Stomach (tissue), 19 donors: ENCODE measurements at places on chromosomes 7 and 10. TPM values are rescaled to one million over a fixed set of nuclear protein-coding genes. Genes with fewer than 3 reads are reported as not detected.

DNA sequence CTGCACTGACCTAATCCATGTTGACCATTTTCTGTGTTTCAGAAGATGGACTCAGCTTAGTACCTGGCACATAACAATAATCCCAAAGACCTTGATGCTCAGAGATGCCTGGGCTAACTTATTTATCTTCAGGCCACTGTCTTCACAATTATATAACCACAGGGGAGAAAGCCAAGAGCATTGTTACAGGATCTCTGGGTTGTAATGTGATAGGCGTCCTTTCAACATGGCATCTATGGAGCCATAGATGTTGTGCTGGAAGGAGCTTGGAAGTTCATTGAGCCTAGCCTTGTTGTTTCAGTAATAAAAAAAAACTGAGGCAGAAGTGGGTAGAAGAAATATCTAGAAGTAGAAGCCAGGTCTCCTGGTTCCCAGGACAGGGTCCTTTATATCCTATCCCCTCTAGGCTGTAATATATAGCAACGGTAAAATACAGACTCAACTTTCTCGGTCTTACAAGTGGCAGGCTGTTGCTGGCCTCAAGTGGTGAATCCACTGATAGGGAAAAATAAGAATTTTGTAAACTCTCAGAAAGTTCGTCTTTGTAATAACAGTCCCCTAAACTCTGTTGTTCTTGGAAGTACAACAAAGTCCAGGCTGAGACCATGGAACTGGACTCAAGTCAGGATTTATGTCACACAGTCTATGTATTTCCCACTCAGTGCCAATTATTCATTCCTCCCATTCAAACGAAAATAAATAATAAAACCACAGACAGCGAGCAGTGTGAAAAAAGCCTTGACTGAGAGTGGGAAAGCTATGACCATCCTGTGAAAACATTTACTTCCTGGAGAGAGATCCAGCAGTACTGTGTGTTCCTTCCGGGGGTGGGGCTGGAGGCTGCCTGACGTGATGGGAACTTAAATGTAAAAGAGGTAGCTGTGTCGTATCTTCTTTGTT lies 277.6 kb downstream of the REEP3 start:
- peak; percentile 72 for DNase-seq

DNA sequence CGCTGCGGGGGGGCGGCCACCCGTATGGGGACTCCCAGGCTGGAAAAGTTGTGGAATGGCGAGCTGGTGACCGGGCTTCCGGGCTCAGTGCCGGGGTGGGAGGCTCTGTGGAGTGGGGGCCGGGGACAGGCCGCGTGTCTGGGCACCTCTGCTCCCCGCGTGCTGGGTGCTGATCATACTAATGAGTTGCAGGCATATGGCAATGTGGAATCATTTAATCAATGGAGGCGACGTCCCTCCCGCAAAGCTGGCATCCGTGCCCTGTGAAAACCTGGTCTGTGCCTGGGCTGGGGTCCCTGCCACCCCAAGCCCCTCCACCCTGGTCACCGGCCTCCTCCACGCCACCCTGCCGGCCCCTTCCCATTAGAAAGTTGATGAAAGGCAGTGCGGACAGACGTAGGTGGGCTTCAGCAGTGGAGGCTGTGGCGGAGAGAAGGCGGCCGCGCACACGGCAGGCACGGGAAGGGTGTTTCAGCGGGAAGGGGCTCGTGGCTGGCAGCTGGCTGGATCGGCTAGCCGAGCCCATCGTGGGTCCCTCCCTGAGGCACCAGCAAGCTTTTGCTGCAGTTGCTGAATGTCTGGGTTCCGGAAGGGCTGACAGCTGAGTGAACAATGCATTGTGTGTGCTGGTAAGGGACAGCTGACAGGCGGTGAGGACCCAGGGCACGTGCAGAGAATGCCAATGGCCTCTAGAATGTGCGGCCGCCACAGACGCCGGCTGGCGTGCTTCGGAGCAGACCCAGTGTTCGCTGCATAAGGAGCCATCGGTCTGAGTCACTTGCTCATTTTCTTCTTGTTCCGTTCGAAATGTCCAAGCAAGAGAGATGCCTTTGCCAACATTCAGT lies 1.5 kb downstream of the ADGRA1 start:
- no peak for DNase-seq

DNA sequence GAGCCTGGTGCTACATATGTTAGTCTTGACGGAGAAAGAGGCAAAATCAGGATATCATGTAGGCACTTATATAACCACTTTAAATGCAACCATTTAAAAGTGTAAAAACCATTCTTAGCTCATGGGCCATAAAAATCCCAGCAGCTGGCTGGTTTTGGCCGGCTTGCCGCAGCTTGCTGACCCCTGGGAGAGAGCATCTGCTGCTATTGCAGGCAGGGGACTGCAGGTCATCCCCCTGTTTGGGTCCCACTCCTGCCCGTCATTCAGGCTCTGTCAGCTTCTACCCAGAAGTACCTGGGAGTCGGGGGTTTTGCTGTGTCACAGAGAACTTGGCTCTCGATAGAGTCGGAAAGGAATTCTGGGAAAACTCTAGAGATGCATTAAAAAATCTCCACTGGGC lies 187.4 kb downstream of the CUX1 start:
- no peak for DNase-seq

DNA sequence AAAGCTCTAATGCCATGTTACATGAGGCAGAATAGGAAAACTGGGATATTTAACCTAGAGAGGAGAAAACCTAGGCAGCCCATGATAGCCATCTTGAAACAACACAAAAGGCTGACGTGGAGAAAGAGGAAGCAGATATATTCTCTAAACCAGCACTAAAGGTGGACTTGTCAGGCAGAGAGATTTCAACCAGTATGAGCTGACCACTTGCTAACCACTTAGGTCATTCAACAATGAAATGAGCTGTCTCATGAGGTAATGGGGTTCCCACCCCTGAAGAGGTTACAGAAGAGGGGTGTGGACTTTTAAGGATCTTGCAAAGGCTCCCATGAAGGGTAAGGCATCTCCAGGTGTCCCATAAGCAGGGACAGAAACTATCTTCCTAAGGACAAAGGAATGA lies 26.8 kb upstream of the EGR2 start:
- no peak for DNase-seq

PLCE1 gene
- 12.0 TPM for total RNA-seq
